ENCODE measurements at places on chromosomes 5 and 9.

DNA sequence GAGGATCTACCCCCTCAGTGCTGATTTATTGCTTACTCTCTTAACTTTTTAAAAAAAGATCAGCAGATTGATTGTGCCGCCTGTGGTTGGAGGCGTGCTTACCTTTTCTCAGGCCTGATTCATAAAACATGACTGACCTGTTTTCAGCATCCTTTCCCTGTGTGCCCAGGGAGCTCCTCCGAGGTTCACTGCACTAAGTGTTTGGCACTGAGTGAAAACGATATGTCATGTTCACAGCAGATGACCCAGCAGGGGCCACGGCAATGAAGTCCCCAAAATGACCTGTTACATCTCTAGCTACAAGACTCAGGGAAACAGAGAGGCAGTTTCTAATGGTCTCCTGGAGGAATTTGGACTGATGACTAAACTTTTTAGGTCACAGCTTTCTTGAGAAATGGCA is 69.9 kb downstream of the INSYN2B start:
- DNase-seq = no peak

DNA sequence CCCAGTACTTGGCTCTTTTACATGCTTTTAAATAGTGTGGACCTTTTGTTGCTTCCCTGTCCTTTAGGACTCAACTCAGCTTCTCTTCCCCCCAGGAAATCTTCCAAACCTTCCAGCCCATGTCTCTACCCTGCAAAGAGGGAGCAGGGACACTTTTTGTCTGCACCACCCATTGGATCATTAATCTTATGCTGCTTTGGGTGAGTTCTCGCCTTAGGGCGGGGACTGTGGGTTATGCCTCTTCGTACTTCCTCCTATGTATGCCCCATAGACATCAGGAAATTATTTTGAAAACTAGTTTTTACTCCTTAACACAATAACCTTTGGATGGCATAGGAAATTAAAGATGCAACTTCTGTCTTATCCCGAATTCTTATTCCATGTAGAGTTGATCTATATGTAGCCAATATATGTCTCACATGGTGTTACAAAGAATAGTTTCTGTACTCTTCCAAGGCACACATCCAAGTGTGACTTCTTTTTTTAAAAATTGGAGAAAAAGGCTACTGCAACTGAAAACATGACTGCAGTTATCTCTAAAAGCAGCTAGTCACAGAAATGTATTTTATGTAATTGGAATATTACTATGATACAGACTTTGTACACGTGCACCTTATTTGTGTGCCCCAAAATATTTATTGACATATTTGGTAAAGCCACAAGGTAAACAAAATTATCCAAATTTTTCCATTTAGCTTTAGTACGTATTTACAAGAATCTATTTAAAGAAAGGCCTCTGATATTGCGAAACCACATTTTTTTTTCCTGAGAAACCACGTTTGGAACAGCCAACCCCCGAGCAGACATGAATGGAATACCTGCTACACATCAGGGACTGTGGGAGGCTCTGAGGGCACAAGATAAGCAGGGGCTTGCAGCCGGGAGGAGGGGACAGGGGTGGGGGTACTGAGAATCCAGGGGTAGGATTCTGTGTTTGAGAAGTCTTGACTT is 133.6 kb downstream of the WDR41 start:
- DNase-seq = no peak

DNA sequence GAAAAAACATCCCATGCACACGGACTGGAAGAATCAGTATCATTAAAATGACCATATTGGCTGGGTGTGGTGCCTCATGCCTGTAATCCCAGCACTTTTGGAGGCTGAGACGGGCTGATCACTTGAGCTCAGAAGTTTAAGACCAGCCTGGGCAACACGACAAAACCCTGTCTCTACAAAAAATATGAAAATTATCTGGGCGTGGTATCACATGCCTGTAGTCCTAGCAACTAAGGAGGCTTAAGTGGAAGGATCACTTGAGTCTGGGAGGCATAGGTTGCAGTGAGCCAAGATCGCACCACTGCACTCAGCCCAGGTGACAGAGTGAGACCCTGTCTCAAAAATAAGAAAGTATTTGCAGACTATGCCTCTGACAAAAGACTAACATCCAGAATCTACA is 68.4 kb downstream of the TTC39B start:
- no peak for DNase-seq

DNA sequence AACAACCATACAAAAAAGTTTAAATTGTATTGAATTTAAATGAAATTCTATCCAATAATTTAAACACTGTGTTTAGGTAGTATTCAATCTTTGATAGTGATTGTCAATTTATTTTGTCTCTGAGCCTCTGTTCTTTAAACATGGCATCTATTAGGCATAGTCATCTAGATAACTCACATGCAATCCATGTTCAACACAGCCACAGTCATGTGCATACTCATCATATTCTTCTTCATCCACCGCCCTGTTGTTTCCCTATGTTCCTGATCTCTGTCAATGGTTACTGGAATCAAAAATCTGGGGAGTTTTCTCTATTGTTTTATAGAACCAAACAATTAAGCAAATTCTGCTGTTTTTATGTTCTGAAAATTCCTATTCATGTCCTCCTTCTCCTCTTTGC is 521.1 kb upstream of the DAB2 start:
- DNase-seq = no peak

DNA sequence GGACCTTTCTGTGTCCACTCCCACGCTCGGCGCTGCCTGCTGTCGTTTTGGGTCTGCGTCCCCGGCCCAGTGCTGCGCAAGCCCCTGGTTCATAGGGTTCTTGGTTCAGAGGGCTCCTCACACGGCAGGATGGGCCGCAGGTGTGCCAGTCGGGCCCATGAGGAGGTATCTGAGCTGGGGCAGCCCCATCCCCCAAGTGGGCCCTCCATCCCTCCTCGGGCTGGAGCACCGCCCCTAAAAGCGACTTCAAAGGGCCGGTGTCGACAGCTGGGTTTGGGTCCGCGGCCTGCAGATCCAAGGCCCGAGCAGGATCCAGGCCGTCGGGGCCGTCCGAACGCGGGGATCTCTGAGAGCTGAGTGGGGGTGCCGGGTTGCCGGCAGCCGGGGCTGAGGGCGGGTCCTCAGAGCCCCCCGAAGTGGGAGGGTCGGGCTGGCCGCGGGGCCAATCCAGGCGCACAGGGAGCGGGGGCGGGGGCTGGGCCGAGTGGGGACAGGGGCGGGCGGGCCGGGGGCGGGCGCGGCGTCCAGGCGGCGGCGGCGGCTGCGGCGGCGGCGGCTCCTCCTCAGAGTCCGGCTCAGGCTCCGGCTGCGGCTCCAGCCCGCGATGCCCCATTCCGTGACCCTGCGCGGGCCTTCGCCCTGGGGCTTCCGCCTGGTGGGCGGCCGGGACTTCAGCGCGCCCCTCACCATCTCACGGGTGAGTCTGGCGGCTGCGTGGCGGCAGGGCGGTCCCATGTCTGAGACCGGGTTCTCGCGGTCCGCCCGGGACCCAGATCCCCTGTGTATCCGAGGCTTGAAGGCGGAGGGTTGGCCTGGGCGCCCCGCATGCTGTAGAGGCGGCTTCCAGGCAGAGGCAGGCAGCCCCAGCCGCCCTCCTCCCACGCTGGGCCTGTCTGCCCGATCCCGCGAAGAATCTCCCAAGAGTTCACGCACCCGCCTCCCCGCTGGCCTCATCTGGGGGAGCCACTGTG is at the start of gene PDLIM4:
Gene PDLIM4 (plus strand): TSS at position 566 of the 971 bp plus-strand sequence. CDS start 39 bp downstream, at position 605.
- DNase-seq = peak; percentile 62
